Cardiac fibroblast (primary cell): ENCODE measurements at places on chromosomes 1 and 21.

GRCh38 chr1:219834314-219834917 lies 93.9 kb downstream of the SLC30A10 start:
- no peak for DNase-seq

DNA sequence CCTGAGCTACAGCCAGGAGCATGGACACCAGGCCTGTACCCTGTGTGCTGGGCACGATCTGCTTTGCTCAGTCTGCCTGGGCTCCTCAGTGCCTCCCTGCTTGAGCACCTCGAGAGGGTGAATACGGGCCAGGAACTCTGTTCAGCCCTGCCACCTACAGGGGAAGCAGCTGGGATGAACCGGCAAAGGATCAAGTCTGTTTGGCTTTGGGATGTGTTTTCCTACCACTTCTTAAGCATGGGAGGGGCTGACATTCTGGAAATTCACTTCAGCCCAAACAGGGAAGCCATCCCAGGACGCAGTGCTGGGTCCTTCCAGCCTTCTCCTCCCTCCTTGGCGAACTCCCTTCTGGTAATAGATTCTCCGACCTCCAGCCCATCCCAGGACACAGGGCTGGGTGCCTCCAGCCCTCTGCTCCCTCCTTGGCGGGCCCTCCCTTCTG lies 55.8 kb upstream of the SELENON start:
- DNase-seq = peak; percentile 62

GRCh38 chr1:11138952-11139351 lies 39.3 kb upstream of the EXOSC10 start:
- DNase-seq = peak; percentile 53

DNA sequence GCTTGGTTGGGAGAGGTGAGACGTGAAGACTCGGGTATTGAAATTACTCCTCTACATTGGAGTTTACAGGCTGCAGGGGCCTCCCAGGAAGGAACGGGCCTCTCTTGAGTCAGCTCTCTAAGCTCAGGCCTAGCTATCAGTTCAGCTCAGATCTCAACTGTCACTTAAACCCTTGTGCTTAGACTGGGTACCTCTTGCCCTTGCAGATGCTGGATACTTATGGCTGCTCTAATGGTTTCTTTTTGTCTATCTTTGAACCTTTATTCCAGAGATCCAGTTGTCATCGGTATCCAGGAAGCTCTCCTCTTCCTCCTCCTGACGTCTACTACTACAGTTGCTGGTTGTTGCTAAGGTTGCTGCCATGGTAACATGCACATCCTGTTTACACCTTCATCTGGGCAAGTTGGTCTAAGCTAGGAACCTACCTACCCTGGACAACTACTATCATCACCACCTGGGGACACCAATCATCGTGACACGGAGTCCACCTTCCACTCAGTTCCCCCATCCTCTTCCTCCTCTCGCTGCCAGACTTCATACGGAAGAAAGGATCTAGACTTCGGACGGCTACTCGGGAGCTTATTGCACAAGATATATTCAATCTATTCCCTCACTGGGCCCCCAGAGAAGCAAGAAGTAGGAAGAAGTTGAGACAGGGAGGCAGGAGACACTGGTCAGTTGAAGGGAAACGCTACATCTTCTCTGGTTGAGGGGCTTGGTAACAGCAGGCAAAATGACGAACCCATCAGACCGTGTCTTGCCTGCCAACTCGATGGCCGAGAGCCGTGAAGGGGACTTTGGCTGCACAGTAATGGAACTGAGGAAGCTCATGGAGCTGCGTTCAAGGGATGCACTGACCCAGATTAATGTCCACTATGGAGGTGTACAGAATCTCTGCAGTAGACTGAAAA lies 56.1 kb downstream of the ATP2B4 start:
- DNase-seq = no peak

- DNase-seq = peak; percentile 63
These were observed 11.2 kb downstream of the AGO1 start for GRCh38 chr1:35894183-35894582.

GRCh38 chr1:40622936-40623629 lies 42.4 kb downstream of the RIMS3 start:
- DNase-seq = no peak

DNA sequence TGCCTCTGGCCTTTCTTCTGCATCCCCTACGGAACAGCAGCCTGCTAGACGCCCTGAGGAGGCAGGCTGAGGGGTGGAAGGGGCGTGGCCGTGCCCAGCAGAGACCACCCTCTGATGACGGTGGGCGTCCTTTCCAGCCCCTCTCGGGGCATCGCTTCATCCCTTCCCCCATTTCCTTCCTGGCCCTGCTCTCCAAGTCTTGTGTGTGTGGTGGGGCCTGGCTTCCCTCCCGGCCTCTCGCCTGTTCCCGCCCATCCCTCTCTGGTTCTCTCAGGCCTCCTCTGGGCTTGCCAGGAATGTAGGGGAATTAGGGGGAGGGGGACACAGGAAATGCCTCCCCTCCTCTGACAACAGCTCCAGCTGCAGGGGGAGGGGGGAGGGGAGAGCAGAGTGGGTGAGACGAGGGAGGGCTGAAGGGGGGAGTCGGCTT lies 51.1 kb downstream of the SKI start:
- peak; percentile 78 for DNase-seq

DNA sequence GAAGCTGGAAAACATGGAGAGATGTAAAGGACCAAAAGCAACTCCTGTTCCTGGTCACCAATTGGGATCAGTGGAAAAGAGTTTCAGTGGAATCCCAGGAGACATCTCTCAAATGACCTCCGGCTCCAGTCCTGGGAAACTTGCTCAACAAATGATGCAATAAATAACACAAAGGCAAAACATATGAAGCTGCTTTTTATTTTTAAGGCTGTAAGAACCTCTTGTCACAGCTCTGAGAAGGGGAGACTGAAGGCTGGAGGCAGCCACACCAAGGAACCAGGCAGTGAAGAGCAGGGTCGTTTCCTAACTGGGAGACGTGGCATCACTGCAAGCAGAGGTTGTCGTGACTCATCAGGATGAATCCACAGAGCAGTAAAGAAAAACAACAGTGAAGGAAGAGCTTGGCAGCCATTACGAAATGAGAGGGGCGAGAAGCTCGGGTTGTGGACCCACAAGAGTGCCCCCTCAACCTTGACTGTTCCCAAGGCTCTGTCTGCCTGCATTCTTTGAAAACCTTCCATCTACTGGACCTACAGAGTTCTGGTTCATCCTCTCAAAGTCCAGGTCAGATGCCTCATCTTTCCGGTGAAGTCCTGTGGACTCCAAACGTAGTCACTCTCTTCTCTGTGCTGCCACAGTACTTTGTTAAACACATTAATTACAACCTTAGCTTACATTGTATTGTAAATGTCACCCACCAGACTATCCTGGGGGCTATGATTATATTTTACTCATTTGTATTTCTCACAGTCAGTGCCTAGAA lies 32.1 kb downstream of the JAK1 start:
- DNase-seq = peak; percentile 81

DNA sequence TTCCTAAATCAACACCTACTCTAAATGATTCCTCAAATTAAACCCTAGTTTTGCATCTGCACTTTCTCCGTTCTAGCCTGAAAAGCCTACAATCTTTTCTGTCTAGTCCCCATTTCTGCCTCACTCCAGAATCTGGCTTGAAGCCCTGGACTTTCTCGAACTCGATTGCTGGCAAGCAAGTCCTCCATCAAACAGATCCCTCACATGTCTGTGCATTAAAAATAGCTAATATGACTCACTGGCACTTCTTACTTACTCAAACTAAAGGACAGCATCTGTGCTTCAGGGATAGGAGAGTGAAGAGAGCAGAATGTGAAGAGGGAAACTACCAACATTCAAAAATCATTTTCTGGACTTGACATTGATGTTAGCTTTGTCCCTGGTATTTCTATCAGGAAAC lies 51.8 kb upstream of the CXADR start:
- DNase-seq = peak; percentile 79

DNA sequence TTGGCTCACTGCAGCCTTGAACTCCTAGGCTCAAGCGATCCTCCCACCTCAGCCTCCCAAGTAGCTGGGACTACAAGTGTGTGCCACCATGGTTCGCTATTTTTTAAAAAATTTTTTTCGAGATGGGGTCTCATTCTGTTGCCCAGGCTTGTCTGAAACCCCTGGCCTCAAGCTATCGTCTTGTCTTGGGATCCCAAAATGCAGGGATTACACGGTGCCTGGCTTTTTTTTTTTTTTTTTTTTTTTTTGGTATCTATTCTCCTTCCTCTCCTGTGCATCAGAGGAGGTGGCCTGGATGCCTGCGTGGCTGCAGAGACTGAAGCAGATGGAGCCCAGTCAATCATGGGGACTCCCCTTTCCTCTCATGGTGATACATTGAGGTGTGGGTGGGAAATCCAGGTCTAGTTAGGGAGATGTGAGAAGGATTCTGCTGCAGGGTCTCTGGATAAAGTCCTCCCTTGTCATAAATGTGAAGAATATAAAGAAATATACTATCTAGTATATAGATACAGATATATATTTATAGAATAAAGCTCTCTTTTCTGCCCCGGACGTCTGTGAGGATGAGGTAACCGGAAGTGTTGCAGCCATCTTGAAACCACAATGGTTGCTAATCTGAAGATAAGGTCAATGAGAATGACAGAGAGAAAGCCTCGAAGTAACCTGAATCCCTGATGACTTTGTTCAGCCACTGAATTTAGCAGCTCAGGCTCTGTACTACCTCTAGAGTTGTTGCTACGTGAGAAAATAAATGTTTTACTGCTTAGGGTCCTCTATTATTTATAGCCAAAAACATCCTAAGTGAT lies 19.5 kb upstream of the RGSL1 start:
- peak; percentile 5 for DNase-seq

- no peak for DNase-seq
These were observed 136.2 kb downstream of the RHOU start for GRCh38 chr1:228871314-228872061.

DNA sequence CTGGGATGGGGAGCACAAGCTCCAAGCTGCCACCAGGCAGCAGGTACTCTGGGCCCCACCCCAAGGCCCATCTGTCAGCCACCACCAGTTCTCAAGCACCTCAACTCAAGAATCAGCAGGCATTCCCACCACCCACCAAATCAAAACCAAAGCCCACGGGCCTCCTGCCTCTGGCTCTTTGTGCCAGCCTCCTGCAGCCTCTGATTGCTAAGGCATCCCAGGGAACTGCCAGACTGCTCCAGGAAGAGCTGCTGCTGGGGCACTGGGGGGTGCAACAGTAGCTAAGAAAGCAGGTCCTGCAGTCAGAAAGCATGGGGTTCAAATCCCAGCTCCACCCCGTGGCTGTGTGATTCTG lies 34.7 kb downstream of the CHD5 start:
- no peak for DNase-seq

GRCh38 chr1:118982821-118983557 lies 5.2 kb downstream of the TBX15 start:
- DNase-seq = no peak

- no peak for DNase-seq
These were observed 354.6 kb downstream of the MATN1 start for GRCh38 chr1:30368651-30369240.

DNA sequence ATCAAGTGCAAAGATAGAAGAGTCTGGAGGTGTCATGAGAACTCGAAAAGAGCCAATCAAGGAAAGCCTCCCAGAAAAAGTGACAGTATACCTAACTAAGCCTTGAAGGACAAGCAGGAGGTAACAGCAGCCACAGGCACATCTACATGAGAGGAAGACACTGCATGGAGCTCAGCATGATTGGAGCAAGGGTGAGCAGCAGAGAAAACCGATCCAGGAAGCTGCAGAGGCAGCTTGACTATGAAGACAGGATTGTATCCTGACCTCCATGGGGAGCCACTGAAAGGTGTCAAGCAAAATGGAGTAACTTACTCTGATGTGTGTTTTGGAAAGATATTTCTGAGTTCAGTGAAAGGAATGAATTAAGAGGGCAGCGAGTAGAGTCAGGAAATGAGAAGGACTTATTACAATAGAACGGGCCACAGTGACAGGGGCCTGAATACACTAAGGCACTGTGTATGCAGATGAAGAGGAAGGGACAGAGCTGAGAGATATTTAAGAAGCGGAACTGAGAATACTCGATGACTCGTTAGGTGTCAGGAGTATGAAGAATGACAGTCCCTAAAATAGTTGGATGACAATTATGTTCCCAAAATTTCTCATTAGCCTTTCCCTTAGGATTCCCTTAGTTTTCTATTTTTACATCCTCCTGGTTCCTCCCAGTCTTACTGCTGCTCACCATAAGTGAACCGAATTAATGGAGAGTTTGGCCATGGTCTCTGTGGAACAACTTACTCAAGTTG lies 139.3 kb upstream of the NFIA start:
- DNase-seq = no peak

DNA sequence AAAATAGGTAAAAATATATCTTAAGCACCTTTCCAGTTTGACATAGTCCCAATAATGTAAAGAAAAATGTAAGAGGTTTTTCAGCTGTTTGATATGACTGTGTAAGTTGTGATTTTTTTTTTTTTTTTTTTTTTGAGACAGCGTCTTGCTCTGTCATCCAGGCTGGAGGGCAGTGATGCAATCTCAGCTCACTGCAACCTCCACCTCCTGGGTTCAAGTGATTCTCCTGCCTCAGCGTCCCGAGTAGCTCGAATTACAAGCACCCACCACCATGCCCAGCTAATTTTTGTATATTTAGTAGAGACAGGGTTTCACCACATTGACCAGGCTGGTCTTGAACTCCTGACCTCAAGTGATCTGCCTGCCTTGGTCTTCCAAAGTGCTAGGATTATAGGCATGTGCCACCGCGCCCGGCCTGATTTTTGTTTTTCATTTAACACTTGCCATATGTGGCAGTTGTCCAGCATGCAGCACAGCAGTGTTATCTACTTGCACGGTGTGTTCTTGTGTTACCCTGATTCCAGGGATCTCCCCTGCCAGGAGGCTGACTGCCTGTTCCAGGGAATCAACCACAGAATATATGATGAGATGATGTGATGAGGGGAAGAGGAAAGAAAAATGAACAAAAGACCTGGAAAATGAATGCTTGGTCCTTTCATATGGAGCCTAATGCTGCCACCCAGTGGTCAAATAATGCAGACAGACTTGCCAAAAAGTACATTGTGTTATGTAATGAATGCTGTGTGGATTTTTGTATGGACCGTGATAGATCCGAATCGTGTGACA lies 79.0 kb downstream of the RAVER2 start:
- peak; percentile 90 for DNase-seq

DNA sequence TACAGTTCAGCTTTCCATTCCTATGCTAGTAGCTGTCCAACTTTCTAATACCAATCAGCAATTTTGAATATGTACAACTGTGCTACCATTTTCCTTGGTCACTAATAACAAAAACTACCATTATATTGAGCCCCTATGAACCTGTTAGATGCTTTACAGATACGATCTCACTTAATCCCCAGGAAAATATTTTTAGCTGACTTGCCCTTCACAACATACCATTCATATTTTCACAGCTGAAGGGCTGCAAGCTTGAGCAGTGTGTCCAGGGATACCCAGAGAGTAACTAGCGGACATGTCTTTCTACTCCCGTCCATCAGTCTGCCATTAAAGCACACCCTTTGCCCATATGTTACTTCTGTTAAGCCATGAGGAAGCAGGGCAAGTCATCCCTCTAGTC lies 140.5 kb downstream of the SPATA46 start:
- DNase-seq = no peak

- no peak for DNase-seq
These were observed 35.8 kb downstream of the PAX7 start for GRCh38 chr1:18666317-18666920.

DNA sequence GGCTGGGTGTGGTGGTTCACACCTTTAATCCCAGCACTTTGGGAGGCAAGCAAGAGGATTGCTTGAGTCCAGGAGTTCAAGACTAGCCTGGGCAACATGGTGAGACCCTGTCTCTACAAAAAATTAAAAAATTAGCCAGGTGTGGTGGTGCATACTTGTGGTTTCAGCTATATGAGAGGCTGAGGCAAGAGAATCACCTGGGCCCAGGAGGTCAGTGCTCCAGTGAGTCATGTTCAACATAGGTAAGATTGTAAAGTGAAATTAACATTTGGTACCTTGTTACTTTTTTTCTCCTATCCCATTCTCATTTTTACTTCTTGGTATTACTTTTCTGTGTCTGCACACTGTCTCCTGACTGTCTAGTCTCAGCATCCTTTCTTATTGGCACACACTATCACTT lies 19.0 kb downstream of the MAGI3 start:
- no peak for DNase-seq
